ENCODE measurements at places on chromosomes 16 and 17.

- no peak for DNase-seq
Observed at GRCh38 chr16:19948186-19949104, 63.8 kb upstream of the GPRC5B start.

DNA sequence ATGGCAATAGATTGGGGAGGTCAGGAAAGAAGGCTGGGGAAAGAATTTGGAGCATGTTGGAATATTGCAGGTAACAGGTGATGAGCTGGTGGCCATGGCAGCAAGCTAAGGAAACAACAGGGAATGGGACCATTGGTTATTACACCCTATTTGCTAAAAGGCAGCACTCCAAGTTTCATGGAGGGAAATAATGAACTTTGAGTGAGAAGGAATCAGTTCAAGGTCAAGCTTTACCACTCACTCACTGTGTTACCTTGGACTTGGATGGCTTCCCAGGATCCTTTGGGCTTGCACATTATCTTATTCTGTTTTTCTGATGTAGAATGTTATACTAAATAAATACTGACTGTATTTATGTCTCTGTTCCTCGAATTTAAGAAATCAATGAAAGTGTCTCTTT is 792.8 kb upstream of the CDH8 start:
- no peak for DNase-seq

- no peak for DNase-seq
Observed at GRCh38 chr16:64253096-64253495, 868.8 kb downstream of the CDH11 start.

DNA sequence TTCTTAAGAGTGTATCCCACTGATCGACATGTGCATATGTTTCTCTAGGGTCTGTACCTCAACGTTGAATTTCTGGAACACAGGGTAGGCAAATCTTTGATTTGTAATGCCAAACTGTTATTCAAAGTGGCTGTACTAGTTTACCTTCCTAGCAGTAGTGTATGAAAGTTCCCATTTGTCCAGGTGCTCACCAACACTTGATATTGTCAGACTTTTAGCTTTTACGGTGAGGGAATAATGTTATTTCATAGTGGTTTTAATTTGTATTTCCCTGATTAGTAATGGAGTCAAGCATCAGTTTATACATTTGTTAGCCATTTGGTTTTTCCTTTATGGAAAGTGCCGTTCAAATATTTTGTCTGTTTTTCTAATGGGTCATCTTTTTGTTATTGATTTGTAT is 20.3 kb downstream of the GSDMB start:
- DNase-seq = no peak

DNA sequence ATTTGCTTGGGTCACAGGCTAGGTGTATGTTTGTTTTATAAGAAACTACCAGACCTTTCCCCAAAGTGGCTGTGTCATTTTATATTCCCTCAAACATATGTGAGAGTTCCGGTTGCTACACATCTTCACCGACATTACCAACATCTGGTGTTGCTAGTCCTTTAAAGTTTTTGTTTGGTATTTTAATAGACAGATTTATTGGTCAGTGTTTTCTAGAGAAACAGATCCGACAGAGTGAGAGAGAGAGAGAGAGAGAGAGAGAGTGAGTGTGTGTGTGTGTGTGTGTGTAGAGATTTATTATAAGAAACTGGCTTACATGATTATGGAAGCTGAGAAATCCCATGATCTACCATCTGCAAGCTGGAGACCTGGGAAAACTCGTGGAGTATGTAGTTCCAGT is 31.0 kb downstream of the LDHD start:
- DNase-seq = no peak

GRCh38 chr16:86968866-86969265 is 348.3 kb downstream of the C16orf95 start:
- DNase-seq = no peak

DNA sequence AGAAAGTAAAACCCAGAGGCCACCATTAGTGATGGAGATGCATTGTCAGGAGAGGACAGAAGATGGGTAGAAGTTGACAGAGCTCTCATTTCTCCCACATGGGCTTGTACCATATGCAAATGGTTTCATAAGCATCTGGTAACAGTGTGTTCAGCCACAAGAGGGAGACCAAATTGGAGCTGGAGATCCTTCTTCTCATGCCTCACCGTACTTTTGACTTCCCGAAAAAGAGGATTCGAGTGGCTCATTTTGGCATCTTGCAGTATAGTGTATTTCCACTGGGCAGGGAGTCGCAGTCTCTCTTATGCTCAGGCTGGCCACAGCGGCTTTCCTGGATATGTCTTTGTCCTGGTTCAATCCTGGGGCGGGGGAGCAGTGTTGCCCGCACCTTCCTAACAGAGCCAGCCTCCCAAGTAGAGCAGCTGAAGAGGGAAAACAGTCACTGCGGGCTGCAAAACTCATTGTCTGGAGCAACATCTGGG is 23.8 kb downstream of the TBC1D3B start:
- no peak for DNase-seq

GRCh38 chr17:34076743-34077631 is 178.1 kb upstream of the CCL2 start:
- no peak for DNase-seq

DNA sequence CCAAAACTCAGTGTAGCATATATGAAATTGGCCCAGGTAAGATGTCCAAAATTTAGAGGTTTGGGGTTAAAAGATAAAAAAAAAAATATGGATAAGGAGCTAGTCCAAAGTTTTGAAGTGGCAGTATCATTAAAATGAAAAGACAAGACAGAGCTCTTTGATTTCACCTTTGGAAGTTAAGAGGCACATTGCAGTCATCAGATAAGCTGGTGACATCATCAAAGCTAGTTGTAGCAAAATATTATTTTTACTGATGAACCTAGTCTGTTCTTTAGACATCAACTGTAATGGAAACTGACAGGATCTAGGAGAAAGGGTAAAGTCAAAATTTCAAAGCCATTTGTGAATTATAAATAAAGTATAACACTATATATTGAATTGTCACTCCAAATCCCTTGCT is 603.7 kb upstream of the CDH8 start:
- DNase-seq = no peak

DNA sequence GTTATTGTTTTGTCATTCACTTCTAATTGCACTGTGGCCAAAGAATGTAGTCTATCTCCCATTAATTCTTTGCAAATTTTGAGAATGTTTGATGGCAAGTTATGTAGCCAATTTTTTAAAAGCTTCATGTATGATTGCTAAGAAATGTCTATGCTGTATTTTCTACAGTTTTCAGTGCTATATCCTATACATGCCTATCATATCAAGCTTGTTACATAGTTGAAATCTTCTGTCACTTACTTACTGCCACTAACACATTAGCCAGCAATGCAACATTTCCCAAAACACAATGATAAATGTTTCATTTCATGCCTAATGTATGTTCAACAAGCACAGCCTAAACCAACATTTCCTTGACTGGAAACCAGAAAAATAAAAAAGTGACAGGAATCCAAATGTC is 292.4 kb upstream of the AXIN2 start:
- no peak for DNase-seq

DNA sequence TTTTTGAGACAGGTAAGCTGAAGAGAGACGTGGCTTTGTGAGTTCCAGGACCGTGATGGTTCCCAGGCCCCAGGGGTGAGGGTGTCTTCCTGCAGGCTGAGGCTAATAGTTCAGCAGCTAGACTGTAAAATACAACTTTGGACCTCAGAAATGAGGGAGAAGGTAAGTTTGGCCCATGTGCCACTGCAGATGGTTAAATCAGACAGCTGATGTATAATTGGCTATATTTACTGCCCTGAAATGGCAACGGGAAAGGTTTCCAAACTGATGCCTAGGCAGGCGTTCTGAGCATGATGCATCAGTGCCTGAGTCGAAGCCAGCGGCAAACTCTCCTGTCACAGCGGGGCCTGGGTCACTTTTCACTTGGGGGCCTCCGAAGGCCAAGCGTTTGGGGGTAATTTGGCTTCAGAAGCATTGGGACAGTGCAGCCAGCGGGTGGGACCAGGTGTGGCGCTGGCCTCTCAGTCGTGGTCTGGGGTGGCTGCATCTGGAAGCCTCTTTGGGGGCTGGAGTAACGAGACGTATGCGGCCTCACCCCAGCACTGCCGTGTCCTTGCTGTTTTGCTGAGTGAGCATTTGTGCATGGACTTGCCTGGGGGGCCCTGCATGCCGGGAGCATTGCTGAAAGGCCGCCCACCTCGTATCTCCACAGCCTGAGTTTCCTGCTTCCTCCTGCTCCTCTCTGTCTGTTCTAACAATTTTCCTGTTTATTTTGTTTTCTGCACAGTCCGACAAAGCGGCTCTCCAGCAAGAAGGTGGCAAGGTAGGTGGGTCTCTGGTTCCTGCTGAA is 31.2 kb upstream of the CAPN15 start:
- DNase-seq = no peak

DNA sequence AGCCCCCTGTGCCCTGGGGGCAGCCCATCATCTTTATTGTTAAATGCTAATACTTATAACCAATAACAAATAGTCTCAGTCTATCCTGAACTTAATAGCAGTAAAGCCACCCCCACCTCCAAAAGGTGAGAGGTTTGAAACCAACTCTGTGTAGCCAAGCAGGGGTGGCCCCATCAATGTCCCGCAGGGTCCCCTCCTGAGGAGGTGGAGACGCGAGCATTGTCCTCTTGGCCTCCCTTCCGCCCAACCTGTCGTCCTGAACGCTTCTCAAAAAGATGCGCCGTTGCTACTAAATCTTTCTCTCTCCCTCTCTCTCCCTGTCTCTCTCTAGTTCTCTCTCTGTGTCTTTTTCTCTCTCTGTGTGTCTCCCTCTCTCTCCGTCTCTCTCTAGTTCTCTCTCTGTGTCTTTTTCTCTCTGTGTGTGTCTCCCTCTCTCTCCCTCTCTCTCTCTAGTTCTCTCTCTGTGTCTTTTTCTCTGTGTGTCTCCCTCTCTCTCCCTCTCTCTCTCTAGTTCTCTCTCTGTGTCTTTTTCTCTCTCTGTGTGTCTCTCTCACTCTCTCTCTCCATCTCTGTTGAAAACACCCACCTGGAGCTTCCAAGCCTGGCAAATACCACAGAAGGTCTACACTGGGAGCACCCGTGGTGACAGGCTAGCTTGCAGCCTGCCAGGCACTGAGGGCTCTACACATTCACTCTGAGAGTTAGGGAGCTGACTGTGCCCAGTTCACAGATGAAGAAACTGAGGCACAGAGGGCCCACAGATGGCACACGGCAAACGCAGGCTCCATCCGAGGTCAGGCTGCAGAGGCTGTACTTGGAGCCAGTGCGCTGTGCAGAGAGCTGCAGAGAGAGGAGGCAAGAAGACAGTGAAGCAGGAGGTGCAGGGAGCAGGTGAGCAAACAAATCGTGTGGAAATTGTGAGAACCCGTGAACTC is 185.9 kb downstream of the C16orf95 start:
- no peak for DNase-seq

- DNase-seq = no peak
Observed at GRCh38 chr17:3963237-3964201, 718 bp downstream of the ATP2A3 start.

GRCh38 chr17:38800237-38800760 is 943 bp upstream of the PIP4K2B start:
- DNase-seq = no peak

DNA sequence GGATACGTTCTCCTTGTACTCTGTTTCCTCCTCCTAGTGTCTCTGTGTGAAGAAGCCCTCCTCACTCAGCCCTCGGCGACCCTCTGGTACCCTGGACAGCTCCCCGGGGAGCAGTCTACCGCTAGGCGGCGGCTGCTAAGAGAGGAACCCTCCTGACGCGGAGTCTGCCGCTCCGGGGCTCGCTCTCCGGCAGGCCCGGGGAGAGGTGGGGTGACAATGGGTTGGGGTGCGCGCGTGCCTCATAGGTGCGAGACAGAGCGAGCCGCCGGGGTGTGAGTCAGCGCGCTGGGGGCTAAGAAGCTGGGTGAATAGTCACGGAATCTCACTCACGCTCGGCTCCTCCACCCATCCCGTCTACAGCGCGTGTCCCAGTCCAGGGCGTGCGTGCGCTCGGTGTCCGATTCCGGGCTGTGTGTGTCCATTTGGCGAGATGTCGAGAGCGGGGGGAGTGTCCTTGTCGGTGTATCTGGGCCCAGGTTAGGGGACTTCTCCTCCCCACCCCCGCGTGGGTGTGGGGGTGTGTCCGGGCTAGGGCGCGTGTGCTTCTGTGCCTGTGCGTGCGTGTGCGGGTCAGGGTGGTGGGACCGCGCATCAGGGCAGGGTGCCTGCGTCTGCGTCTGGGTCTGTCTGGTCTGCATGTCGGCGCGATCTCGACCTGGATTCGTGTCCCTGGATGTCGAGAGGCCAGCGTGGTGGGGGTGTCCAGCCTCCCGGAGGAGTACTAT is 577 bp upstream of the HS3ST2 start:
- no peak for DNase-seq

GRCh38 chr16:67016681-67017420 is 12.1 kb upstream of the CBFB start:
- DNase-seq = no peak

DNA sequence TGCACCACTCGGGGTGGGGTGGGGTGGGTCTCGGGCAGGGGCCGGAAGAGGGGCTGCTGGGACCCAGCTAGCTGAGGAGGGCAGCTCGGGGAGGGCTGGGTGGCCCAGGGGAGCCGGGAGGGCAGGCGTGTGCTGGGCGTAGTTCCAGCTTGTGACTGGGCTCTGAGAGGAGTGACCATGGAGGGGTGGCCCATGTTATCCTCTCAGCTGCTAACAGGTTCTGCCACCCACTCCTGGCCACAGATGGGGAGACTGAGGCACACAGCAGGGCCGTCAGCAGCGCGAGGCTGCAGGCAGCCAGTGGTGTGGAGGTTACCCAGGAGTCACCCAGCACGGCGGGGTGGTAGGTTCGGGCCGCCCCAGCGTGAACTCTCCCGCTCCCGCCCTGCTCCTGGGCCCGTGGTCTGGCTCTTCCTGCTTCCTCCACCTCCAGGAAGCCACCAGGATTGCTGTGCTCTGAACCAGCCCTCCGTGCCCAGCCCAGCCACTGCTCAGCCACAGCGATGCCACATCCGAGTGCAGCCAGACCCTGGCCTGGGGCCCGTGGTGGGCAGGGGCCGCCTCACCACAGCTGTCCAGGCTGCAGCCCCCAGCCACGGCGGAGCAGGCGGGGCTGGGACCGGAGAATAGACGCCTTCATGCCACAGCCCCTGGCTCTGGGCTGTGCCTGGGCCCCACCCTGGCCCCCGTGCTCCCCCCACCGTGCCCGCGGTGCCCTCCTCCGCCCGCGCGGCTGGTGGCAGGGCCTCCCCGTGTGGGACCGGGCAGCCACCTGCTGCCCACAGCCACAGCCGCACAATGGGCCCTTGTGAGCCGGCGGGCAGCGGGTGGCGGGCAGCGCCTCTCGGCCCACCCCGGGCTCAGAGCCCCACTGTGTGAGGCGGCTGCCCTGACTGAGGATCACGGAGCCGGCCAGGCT is 26.3 kb upstream of the SSTR5 start:
- DNase-seq = no peak

GRCh38 chr17:50196826-50197225 is 4.6 kb downstream of the COL1A1 start:
- DNase-seq = no peak

GRCh38 chr16:88941913-88942909 is 34.8 kb downstream of the CBFA2T3 start:
- no peak for DNase-seq

DNA sequence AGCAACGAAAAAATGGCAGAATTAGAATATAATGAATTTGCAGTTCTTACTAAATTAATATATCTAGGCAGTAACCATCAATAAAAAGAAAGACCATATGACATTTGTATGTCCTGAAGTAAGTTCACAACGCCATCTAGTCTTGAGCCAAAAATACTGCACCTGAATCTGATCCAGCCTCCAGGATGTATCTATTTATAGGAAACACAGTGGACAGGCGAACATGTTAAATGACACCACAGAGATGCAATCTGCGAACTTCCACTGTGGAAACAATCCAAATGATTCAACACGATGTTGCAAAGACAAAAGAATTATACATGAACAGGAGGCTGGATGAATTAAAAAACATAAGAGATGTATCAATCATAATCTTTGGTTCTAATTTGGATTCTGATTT is 197.6 kb downstream of the CDH13 start:
- no peak for DNase-seq
